ENCODE measurements at places on chromosomes 5 and 9.

- DNase-seq, result no peak
These were observed 70.9 kb downstream of the LMNB1 start for GRCh38 chr5:126847826-126848251.

DNA sequence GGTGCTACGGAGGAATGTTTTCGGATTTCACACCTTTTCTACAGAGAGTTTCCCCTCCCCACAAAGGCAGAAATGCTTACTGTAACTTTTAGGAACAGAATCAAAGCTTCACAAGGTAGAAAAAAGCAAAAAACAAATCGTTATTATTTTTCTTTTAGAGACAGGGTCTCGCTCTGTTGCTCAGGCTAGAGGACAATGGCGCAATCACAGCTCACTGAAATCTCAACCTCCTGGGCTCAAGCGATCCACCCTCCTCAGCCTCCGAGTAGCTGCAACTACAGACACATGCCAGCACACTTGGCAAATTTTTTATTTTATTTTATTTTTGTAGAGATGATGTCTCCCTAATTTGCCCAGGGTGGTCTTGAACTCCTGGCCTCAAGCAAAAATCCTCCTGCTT lies 394.5 kb downstream of the CTNND2 start:
- no peak for DNase-seq

DNA sequence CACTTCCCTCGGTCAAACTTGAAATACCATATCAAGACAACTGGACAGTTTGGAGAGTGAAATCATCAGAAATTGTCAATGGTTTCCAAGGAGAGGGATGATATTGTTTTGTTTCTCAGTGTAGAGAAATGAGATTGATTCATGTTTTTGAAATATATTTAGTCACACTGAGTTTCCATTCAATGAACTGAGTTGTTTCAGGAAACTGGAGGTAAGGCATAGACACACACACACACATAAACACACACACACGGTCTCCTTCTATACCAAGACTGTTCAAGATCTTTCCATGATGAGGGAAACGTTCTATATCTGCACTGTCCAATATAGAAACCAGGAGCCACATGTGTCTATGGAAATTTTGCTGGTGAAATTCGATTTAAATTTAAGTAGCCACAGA lies 182.8 kb downstream of the PTTG1 start:
- DNase-seq, result no peak

- peak; percentile 9 for DNase-seq
These were observed 27.6 kb downstream of the TPD52L3 start for GRCh38 chr9:6355728-6356127.

DNA sequence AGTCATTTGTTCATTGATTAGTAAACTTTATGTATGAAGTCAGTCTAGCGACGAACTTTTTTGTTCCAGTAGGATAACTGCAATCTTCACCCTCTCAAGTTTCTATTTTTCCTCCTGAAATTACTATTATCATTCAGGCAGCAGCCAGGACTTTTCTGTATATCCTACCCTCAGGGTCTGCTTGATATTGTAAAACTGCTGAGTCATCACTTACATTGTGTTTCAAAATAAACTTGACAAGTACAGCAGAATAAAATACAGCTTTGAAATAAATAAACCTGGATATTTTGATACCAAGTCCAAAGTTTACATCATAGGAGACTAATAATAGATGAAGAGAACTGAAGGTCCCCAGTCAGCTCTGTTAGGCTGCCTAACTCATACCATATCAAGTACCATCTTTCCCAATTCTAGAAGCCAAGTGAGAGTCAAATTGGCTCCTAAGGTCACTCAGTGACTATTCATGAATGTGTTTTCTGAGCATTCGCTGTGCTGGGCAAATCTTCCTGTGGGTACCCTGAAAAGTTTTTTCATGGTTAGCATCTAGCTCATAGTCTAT lies 234.6 kb downstream of the PARP8 start:
- DNase-seq, result no peak

DNA sequence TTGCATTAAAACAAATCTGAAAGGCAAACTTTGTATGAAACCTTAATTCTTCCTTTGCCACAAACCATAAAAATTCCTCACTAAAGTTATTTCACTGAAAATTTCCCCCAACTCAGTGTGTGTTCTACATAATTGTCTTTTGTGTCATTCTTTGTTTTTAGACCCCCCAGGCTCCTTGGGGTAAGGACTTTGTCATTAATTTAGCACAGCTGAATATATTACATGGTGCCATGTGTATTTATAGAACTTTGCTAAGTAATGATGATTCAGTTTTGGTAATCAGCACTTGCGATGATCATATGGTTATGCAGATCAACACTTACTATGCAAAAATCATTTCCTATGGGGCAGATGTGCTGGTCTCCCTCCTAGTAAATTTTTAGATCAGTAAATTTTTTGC lies 712.1 kb upstream of the MEF2C start:
- DNase-seq, result no peak

DNA sequence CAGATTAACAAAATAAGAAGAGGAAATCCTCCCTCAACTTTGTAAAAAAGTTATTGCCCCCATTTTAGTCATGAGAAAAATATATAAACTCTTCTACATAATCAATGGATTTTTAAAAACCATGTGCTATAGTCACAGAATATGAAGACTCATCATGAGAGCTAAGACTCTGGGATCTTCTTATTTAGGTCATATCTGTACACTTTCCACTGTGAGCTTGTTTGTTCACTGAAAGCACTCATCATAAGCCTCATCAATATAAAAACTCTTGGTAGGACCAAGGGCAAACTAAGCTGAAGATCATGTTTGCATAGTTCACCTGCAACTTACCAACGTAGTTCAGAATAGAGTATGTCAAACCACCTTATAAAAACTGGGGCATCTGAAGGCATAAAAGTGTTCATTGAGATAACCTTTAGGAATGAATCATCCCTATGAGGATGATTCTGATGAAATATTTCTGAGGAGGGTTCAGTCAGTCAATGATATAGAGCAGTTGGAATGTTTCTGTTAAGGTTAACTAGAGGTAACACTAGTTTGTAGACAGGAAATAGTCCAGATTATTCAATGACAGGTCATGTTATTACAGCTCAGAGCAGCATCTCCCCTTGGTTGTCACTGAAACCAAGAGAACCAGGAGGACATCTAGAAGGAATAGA lies 289.9 kb upstream of the SMC2 start:
- peak; percentile 88 for DNase-seq

DNA sequence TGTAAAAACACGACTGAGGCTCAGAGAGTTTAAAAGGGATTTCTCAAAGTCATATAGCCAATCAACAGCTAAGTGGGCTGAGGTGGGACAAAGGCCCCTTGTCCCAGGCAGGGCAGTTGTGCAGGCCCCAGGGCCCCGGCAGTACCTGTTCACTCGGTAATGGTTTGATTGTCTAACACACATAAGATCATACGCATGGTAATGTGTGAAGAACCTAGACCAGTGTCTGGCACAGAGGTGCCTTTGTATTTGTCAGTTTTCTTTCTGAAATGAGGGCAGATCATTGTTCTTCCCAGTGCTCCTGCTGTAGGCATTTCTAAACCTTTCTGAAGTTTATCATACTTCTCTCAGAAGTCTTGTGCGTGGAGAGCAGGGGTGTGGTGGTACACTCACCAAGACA lies 66.8 kb downstream of the IPPK start:
- no peak for DNase-seq

- peak; percentile 8 for DNase-seq
These were observed 139.5 kb upstream of the SLC27A6 start for GRCh38 chr5:128825826-128826225.

DNA sequence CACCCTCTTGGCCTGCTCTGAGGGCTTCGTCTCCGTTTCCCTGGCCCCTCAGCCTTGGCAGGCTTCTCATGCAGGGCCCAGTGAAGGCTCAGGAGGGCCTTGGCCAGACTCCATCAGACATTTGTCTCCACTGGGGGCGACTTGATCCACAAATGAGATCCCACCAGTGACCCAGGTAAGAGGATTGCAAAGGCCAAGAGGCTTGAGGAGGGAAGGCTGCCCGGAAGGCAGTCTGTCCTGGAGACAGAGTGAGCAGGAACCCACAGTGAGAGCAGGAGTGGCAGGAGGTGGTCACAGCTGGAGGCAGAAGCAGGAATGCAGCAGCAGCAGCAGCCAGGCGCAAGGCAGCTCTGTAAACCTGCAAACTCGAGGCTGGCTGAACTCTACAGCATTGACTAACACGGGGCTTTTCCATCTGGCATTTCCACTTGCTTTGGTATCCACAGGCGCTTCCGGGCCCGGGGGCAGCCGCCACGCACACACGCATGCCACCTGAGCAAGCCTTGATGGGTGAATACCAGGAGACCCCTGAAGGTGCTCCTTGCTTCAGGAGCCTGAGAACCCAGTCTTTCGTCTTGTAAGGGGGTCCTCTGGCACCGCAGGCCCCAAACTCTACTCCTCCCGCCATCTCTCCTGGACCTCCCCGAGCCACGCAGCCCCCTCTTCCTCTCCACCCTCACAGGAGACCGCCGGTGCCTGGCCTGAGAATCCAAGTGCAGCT lies 14.7 kb downstream of the MGAT1 start:
- DNase-seq, result no peak

DNA sequence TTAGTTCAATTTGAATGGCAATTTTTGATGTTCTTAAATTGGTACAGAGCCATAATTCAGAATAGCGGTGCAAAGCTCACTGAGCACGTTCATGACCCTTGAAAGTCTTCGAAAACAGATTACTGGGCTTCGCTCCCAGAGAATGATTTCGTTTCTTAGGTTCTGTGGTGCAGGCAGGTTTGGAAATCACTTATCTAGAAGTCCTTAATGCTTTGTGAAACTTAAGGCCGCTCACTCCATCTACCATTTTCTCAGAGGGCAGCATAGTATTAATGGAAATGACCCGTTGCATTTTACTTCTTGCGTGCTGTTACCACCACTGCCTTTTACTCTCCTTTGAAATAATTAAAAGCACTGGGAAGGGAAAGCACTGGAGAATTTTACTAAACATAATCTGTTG lies 2.9 kb upstream of the MAT2B start:
- no peak for DNase-seq

GRCh38 chr9:32385152-32385884 lies 875 bp downstream of the ACO1 start:
- DNase-seq, result no peak

- DNase-seq, result peak; percentile 72
These were observed 112.7 kb upstream of the IQGAP2 start for GRCh38 chr5:76290321-76290757.

DNA sequence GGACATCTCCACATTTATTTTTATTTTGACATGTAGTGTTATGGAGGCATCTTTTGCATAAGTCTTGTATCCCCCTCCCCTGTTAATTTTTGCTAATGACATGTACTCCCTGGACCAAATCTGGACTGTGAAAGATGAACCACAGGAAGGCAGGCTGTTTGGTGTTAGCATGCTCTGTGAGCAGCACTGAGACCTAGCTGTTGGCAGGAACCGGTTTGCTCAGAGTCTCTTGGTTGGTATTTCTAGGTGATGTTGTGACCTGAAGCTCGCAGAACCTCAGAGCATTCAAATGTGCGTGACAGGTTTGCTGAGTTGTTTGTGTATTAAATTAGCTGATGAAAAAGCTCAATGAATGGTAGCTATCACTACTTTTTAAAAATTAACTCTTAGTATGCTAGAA lies 53.6 kb upstream of the PHF2 start:
- DNase-seq, result no peak

GRCh38 chr5:68932830-68933434 lies 160.9 kb upstream of the SLC30A5 start:
- DNase-seq, result no peak

DNA sequence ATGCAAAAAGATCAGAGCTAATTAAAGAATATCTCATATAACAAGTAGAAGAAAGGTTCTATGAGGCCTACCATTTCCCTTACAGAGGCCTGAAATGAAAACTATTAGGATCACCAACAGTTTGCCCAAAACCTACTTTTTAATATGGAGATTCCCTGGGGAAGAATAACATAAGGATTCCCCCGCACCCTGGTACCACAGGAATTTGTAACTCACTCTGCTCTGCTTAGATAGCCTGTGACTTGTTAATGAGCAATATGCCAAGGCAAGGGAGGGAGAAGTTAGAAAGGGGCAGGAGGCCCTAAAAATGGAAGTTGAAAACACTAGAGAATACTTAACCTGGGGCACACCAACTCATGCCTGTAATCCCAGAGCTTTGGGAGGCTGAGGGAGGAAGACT lies 107.0 kb downstream of the CDH6 start:
- no peak for DNase-seq

DNA sequence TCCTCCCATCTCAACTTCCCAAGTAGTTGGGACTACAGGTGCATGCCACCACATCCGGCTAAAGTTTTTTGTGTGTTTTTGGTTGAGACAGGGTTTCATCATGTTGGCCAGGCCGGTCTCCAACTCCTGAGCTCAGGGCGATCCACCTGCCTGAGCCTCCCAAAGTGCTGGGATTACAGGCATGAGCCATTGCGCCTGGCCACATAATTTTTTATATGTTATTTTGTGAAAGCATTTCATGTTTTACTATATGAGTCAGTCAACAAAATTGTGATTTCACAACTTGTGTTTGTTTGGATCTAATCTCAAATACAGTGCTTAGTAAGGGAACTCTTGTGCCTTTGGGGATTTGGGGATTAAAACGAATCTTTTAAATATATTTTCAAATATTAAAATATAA lies 20.0 kb upstream of the FAM120AOS start:
- DNase-seq, result peak; percentile 47

GRCh38 chr5:133844836-133845235 lies 123.6 kb downstream of the C5orf15 start:
- peak; percentile 54 for DNase-seq

DNA sequence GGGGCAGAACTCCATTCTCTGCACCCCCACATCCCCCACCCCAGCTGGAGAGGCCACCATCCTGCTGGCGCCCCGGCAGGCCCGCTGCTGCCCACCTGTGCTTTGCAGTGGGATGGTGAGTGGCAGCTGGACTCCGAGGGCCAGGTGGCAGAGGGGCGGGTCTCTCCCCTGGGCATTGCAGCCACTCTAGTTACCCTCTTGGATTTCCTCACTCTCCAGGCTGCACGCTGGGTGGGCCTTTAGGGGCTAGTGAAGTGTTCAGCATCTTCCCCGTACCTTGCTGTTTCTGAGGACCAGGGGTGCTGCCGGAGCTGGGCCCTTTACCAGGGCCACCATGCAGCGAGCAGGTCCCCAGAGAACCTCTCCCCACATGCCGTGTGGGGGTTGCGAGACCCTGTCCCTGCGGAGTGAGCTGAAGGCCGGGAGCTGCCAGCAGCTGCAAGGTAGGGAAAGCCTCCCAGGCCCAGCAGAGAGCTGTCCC lies 88.4 kb upstream of the SH3PXD2B start:
- no peak for DNase-seq

DNA sequence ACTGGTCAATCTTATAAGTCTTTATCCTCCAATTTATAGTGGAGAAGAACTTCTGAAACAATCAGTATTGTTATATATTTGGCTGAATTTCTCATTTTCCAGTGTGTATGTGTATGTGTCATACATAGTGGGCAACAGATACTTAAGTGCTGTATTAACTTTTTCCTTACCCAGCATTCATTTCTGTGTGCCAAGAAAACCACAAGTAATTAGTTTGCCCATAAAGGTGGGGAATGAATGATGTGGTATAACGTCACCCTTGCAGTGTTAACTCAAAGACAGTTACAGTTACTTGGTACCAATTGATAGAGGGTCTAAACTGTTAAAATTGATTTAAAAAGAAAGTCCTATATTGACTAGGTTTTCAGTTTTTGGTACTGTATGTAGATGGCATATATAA lies 2.0 kb downstream of the OGN start:
- no peak for DNase-seq

- no peak for DNase-seq
These were observed 217.9 kb downstream of the SPOCK1 start for GRCh38 chr5:137281201-137281600.

GRCh38 chr9:124617477-124618141 lies 110.4 kb upstream of the NR5A1 start:
- peak; percentile 93 for DNase-seq

- DNase-seq, result no peak
These were observed 201.1 kb downstream of the SNX18 start for GRCh38 chr5:54718656-54719055.

- peak; percentile 13 for DNase-seq
These were observed 283.9 kb upstream of the RFX3 start for GRCh38 chr9:3809724-3810123.
